ENCODE measurements at places on chromosomes 13 and 19.

GRCh38 chr13:31998131-31998530 lies 33.4 kb upstream of the FRY start:
- no peak for DNase-seq

DNA sequence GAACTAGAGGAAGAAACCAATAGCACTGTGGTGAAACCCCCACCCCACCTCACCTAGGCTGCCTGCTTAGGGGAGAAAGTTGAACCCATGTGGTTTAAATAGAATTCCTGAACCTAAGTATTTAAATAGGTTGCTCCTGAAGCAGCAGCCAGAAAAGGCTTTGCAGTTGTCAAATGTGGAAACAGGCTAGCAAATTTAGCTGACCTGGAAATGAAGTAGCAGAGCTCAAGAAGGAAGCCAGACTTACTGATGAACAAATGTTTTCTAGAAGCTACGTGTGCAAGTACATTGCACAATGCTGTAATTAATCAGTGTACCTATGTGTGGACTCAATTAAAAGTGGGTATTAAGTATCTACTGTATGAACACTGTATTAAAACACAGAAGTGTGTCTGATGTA lies 61.3 kb downstream of the SCEL start:
- DNase-seq = no peak

DNA sequence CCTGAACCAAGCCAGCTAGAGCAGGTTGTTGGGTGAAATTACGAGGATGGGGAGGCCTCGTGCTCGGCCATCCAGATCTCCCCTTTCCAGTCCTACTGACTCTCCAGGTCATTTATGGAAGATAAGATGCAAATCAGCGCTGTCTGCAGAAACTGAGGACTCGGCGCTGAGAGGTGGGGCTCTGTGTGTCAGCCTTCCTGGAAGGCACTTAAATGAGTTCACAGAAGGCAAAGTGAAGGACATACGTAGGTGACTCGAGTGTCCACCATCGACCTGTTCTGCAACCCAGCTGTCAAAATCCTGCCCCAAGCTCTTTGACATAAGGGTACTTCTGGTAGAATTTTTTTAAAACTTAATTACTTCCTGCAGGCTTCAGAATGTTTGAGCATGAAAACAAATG lies 86.4 kb downstream of the RAB20 start:
- no peak for DNase-seq

DNA sequence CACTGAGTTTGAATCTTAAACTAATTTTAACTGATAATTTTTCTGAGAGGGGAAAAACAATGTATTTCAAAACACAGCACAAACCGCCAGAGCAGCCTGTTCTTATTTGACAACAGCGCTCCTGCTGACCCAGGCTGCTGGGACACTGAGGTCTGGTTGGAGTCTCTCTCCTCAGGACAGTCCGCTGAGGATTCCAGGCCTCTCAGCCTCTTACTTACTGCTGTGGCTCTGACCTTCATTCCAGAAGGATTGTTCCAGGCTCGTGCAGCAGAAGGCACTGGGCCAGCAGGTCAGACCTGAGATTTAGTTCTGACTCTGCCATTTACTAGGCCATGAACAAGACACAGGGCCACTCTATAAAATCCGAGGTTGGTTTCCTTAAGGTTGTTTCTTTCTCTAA lies 393.6 kb downstream of the TDRD3 start:
- no peak for DNase-seq

All from stimulated activated CD8-positive, alpha-beta memory T cell treated with anti-CD3 and anti-CD28 coated beads, Interleukin-4, amount 100 ng/mL, for 4 hours (primary cell).